PC-9 (cell line): ENCODE measurements at places on chromosomes 11 and 22. TPM values are rescaled to one million over a fixed set of nuclear protein-coding genes. Genes with fewer than 3 reads are reported as not detected.

DNA sequence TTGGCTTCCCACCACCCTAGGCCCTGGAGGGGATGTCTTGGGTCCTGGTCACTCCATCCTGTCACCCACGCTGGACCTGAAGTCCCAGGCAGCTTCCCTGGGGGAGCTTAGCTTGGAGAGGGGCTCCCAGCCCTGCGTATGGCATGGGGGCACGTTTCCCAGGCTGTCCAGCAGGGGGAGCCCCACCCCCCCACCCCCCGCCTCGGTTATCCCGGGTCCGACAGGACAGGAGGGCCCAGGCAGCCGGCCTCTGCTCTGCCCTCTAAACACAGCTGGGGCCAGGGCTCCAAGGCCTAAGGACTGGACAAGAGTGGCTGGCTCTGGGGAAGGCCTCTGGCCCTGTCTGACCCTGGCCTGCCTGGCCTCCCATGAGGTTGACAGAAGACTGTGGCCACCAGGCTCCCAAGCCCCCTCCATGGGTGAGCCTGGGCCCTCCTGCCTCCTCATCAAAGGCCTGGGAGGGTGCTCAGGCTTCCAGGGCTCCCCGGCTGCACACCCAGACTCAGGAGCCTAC is 104.8 kb downstream of the NECTIN1 start:
- no peaks in the 10 kb centered on the region for H3K36me3 ChIP-seq
- 0 out of 2 replicates have a peak, but pooled peaks cover 15% of the 10 kb centered on the region for H3K27me3 ChIP-seq
- no peaks in the 10 kb centered on the region for H3K4me1 ChIP-seq
- H3K4me3 ChIP-seq: no peak overlapping the region
- DNase-seq: no peak
- no peak overlapping the region for H3K27ac ChIP-seq

DNA sequence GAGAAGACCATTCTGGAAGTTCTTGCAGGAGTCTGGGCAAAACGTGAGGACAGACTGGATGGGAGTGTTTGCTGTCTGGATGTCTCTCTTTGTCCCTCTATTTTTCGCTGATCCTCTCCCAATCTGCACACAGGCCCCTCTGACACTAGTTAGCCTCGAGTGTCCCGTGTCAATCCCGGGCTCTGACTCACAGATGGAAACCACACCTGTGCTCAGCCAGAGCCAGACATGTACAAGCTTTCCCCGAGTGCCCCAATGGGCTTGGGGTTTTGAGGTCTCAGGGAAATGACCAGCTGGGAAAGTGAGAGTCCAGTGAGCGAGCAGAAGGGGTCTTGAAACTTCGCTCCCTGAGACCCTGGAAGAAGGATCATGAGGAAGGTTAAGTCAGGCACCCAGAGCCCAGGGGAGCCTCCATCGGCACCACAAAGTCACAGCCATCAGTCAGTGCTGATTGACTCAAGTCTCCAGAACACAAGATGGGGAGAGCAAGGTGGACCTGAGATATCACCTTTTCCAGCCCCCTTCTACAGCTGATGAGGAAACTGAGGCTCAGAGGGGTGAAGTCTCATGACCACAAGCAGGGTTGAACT is 13.9 kb downstream of the APOL2 start:
- no peaks in the 10 kb centered on the region for H3K27me3 ChIP-seq
- DNase-seq: no peak
- no peak overlapping the region for H3K4me3 ChIP-seq
- no peaks in the 10 kb centered on the region for H3K4me1 ChIP-seq

ST13 gene
- 285 and 303 TPM in 2 replicates for total RNA-seq

BACE1 gene
- 9.6 and 10.6 TPM in 2 replicates for total RNA-seq

DNA sequence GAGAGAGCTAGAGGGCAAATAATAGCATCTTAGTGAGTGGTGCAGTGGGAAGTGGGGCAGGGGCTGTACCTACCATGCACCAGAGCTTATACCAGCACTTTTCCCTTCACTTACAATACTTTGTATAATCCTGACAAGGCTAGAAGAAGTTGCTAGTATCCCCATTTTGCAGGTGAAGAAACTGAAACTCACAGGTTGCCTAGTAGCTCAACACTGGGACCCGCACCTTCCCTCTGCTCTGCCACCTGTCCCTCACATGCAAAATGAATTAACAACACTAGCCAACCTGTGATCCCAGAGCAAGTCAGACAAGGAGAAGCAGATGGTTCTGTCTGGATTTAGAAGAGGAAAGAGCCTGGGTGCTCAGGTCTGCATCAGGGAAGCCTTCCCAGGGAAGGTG is 510.4 kb downstream of the BUD13 start:
- no peak overlapping the region for H3K4me3 ChIP-seq
- no peaks in the 10 kb centered on the region for H3K36me3 ChIP-seq
- no peak overlapping the region for H3K27ac ChIP-seq
- peaks cover 79% of the 10 kb centered on the region for H3K27me3 ChIP-seq
- no peaks in the 10 kb centered on the region for H3K4me1 ChIP-seq

- no peak overlapping the region for H3K4me3 ChIP-seq
- no peak overlapping the region for H3K27ac ChIP-seq
- no peaks in the 10 kb centered on the region for H3K36me3 ChIP-seq
- DNase-seq: no peak
- no peaks in the 10 kb centered on the region for H3K4me1 ChIP-seq
Measured at GRCh38 chr11:26844963-26845362, 123.1 kb upstream of the SLC5A12 start.

DNA sequence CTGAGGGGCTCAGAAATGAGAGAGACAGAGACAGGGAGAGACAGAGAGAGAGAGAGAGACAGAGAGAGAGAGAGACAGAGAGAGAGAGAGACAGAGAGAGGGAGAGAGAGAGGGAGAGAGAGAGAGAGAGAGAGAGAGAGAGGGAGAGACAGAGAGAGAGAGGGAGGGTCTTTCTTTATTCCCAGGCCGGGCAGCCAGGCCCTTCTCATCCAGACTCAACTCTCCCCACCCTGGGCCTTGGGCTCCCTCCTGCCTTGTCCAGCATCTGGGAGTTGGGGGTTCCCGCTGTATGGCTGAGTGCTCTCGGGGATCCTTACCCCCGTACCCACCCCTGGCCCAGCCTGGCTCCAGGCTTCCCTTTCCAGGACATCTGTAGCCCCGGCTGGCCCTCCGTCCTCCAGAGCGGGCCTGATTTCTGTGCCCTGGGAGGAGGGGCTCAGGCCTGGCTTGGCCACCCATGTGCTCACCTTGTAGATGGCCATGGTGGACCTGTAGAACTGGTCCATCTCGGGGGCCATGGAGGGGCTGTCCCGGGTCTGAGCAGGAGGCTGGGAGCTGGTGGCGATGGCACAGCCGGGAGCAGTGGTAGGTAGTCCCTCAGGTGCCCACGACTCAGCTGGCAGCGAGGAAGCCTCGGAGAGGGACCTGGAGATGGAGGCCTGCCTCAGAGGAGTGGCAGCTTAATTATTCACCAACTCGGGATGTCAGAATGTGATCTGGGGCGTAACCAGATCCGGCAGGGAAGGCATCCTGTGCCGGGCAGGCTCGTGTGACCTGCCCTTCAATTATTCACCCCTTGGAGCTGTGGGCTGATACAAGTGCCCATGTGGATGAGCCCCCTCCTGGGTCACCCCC is at the start of gene BAIAP2L2:
TSS of gene BAIAP2L2 (minus strand) at position 677 of the 855 bp plus-strand sequence. CDS start at position 518, 159 bp downstream.
- DNase-seq: peak; percentile 75
- H3K27ac ChIP-seq: peak within 1 kb of the TSS; percentile 7; the same call in 1 of the 2 replicates
- no peaks in the 10 kb centered on the region for H3K36me3 ChIP-seq
- H3K27me3 ChIP-seq: no peaks in the 10 kb centered on the region
- H3K4me1 ChIP-seq: peaks cover 14% of the 10 kb centered on the region
- no peak within 1 kb of the TSS for H3K4me3 ChIP-seq

- no peaks in the 10 kb centered on the region for H3K27me3 ChIP-seq
- H3K4me1 ChIP-seq: peaks cover 35% of the 10 kb centered on the region
Measured at GRCh38 chr11:118267486-118267885, 3.4 kb upstream of the MPZL2 start.

- no peaks in the 10 kb centered on the region for H3K27me3 ChIP-seq
- no peak overlapping the region for H3K4me3 ChIP-seq
- no peak overlapping the region for H3K27ac ChIP-seq
- peaks cover 14% of the 10 kb centered on the region; the same call in 1 of the 2 replicates for H3K4me1 ChIP-seq
- H3K36me3 ChIP-seq: 0 out of 2 replicates have a peak, but pooled peaks cover 15% of the 10 kb centered on the region
Measured at GRCh38 chr11:119029069-119029339, 1.7 kb downstream of the SLC37A4 start.

NLRP14 gene
- total RNA-seq: not detected in 2 replicates

PDGFB gene
- total RNA-seq: 35.5 and 39.7 TPM in 2 replicates

SPON1 gene
- 0.48 and 0.70 TPM in 2 replicates for total RNA-seq

CELF1 gene
- 115 and 165 TPM in 2 replicates for total RNA-seq

DNA sequence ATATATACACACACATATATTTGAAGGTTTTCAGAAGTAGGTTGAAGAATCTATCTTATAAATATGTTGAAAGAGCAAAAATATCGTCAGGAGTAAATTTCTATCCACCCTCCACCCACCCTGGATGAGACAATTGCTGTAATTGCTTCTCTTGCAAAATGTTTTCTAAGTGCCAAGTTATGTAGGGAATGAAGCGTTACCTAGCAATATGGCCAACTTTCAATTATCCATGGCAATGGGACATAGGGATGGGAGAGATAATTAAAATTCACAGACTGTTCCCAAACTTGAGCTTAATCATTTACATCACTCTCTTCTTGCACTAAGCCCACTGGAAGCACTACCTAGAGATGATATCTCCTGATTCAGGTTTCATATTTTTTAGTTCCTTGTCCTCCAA is 806.2 kb upstream of the RAG2 start:
- H3K36me3 ChIP-seq: no peaks in the 10 kb centered on the region
- no peaks in the 10 kb centered on the region for H3K27me3 ChIP-seq
- no peak overlapping the region for H3K4me3 ChIP-seq
- H3K27ac ChIP-seq: no peak overlapping the region
- H3K4me1 ChIP-seq: no peaks in the 10 kb centered on the region
- no peak for DNase-seq

OR51I1 gene
- not detected in 2 replicates for total RNA-seq

GRCh38 chr11:112523477-112523876 is 262.8 kb upstream of the PLET1 start:
- H3K36me3 ChIP-seq: no peaks in the 10 kb centered on the region
- H3K4me3 ChIP-seq: no peak overlapping the region
- H3K27ac ChIP-seq: no peak overlapping the region
- DNase-seq: no peak
- H3K27me3 ChIP-seq: no peaks in the 10 kb centered on the region

- H3K36me3 ChIP-seq: no peaks in the 10 kb centered on the region
- DNase-seq: no peak
- H3K4me1 ChIP-seq: 0 out of 2 replicates have a peak, but pooled peaks cover 18% of the 10 kb centered on the region
- peak overlapping the region; percentile 62 for H3K4me3 ChIP-seq
Measured at GRCh38 chr11:117315285-117316196, 515 bp downstream of the BACE1 start.

INS gene
- not detected in 2 replicates for total RNA-seq

- no peak overlapping the region for H3K27ac ChIP-seq
- no peak for DNase-seq
- peaks cover 53% of the 10 kb centered on the region for H3K27me3 ChIP-seq
- H3K36me3 ChIP-seq: no peaks in the 10 kb centered on the region
- H3K4me3 ChIP-seq: no peak overlapping the region
Measured at GRCh38 chr11:2448661-2449547, 4.1 kb downstream of the KCNQ1 start.

DNA sequence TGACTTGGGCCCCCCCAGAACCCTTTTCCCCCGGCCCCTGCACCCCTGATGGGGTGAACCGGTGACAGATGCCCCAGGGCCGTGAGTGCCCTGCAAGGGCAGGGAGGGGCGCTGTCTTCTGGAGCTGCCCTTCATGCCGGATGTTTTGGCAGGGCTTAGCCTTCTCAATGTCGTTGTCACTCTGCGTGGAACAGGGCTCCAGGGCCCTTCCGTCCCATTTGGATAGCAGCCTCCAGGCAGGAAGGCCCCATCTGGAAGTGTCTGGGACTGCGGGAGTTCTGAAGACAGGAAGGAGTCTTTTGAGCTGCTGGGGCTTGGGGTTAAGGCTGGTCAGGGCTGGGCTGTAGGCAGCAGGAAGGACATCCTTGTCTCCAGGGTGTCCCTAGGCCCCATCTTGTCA is 4.6 kb downstream of the FRMD8 start:
- no peak for DNase-seq
- no peaks in the 10 kb centered on the region for H3K36me3 ChIP-seq
- H3K4me3 ChIP-seq: no peak overlapping the region
- H3K27ac ChIP-seq: no peak overlapping the region
- H3K27me3 ChIP-seq: no peaks in the 10 kb centered on the region

NELL1 gene
- total RNA-seq: not detected in 2 replicates

GRCh38 chr22:36486619-36487384 is 5.4 kb upstream of the TXN2 start:
- no peak for DNase-seq
- H3K27ac ChIP-seq: no peak overlapping the region
- H3K4me1 ChIP-seq: peaks cover 30% of the 10 kb centered on the region
- H3K36me3 ChIP-seq: peaks cover 32% of the 10 kb centered on the region

EXPH5 gene
- 23.3 and 36.3 TPM in 2 replicates for total RNA-seq

PAX6 gene
- total RNA-seq: 19.8 and 29.0 TPM in 2 replicates
